ENCODE measurements at places on chromosomes 5 and 9. TPM values are rescaled to one million over a fixed set of nuclear protein-coding genes. Genes with fewer than 3 reads are reported as not detected.

- no peak for DNase-seq
These were observed 72.1 kb downstream of the PGM5 start for GRCh38 chr9:68428481-68428880.

GRCh38 chr9:752681-753200 lies 88.8 kb upstream of the DMRT1 start:
- DNase-seq, result no peak

DNA sequence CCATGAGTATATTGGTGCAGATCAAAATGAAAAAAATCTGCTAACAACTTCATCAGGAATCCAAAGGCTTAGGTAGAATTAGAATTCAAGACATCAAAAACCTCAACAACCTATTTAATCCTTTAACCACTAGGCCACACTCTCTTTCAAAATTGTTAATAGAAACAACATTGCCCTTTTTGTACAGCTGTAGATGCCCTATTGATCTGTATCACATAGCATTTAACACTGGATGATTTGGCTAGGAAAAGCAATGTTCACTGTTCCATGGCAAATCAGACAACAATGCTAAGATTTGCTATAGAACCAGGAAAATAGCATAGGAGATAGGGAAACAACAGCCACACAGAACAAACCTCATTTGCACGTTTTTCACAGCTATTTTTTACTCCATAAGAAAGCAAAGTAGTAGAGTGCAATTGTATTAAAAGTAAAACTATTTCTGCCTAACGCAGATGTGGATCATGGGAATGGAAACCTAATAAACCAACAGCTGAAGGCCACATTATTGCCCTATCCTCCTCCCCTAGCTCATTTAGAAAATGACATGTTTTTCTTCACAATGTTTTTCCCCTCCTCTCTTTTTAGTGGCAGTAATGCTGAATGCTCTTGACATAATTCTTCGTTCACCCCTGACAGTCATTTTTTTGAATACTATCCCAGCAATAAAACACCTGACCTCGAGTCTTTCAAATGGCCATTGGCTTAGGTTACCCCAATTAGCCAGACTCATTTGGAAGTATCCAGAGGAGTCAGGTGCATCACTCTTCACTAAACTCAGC lies 373.0 kb upstream of the CCNH start:
- DNase-seq, result no peak

DNA sequence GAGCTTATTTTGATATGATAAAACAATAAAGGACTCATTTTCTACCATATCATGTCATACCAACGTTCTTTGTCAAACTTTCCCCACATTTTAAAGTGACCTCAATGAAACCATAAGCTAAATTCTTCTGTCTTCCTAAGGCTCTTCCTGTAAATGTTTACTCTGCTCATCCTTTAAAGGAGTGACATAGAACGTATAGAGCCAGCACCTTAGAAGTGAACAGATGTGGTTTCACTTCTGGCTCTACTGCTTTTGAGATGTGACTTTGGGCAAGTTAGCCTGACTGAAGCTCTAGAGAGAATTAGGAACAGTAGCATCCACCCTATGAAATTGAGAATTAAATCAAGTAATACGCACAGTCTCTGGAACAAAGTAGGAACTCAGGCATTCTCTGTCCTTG lies 24.1 kb downstream of the SAR1B start:
- DNase-seq, result no peak

- DNase-seq, result no peak
These were observed 35.6 kb upstream of the SSBP2 start for GRCh38 chr5:81786496-81786895.

DNA sequence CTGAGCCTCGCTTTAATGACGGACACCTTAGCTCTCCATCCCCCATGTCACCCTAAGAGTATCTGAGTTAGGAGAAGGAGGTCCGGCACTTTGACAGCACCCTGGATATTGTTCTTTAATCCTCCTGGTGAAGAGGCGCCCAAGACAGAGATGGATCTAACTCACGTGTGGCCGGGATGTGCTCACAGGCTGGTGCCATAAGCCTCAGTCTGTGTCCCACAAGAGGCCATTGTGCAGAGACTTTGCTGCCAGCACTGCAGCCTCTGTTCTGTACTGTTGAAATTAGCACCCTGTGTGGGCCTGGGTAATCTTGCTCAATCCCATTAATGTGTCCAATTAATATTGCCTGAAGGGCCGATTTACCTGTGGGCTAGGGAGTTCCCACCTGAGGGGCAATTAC lies 37.7 kb downstream of the NXNL2 start:
- no peak for DNase-seq

- DNase-seq, result no peak
These were observed 1446.4 kb upstream of the WWC1 start for GRCh38 chr5:166845044-166845443.

- no peak for DNase-seq
These were observed 71.5 kb upstream of the MEF2C start for GRCh38 chr5:88954511-88954910.

DNA sequence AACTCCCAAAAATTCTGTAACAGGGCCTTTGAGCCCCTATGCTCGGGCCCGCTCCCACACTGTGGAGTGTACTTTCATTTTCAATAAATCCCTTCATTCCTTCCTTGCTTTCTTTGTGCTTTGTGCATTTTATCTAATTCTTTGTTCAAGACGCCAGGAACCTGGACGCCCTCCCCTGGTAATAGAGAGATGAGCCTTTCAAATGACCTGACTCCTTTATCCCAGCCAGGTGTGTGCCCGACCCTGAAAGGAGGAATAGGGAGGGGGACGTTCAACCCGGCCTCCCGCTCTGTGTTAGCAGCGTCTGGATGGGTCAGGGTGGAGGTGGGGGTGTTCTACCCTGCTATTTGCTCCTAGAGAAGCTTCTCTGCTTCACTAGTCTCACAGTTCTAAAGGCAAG lies 53.9 kb downstream of the FXN start:
- no peak for DNase-seq

DNA sequence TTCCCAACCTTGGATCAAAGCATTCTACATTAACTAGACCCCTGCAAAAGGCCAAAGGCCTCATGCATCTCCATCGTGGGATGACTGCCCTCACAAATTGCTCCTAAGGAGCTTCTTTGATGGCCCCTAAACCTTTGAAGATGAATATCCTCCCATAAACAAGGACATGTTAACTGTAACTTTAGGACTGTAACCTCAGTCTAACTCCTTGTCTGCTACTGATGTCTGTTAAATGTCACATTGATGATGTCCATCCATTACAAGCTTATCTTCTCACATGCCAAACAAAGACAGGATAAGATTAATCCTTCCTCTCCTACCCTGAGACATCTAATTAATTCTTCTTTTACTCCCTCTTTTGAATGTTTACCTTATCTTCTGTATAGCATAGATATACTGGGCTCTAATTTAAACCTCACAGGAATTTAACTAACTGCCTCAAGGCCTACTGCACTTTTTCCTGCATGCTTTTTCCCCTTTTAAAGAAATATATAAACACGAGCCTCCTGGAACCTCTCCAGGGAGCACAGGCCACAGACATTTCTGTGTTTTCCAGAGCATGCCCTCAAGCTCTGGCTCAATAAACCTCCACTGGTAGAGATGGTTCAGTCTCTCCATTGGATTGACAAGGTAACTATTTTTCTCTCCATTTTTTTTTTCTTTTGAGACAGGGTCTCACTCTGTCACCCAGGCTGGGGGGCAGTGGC lies 90.6 kb upstream of the SLC25A48 start:
- DNase-seq, result no peak

DNA sequence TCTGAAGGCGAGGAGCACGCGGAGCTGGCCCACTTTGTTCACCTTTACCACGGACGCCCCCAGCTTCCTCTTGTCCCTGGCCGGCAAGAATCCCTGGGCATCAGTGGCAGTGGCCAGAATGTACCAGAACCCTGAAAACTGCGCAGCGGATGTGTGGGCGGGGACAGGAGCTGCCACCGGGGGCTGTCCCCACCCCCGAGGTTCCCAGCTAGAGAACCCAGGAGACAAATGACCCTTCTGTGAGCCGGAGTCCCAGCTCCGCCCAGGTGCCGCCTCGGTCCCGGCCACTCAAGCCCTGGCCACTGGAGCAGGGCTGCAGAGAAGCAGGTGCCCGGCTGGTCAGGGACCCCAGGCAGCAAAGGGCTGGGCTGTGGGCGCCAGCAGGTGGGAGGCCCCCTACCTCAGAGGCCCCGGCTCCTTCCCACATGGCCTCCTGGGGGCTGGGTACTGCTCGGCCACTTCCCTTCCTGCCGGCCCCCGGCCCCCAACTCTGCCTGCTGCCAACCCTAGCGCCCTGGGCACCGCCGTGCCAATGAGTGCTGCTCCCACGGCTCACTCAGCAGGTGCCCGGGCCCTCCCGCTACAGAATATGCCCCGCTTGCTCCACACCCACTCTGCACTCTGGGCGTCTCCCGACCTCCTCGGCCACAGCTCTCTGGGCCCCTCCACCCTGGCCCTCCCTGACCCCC lies 713 bp downstream of the LCN10 start:
- no peak for DNase-seq

DNA sequence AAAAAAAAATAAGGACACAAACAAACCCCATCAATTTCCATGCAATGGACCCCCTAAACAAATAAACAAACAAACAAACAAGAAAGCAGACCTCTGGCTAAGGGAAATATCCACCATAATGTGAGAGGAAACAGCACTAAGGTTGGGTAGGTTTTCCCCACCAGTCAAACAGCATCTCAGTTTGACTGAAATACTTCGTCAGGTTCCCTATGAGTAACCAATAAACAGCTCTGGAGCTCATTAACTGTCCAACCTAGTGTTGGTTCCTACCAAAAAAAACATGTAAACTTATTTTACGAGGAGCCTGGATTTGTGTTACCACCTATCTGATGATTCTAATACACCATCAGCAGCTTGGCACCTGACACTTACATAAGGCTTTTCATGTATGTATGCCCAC lies 198.5 kb upstream of the TARS1 start:
- DNase-seq, result no peak

- DNase-seq, result no peak
These were observed 71.0 kb downstream of the NREP start for GRCh38 chr5:111685969-111686368.

- no peak for DNase-seq
These were observed 266.8 kb downstream of the ARHGEF28 start for GRCh38 chr5:73892806-73893205.

GRCh38 chr5:403995-404394 lies 39.0 kb upstream of the EXOC3 start:
- peak; percentile 28 for DNase-seq

GRCh38 chr5:159928122-159928909 lies 12.0 kb downstream of the ADRA1B start:
- DNase-seq, result peak; percentile 83

- DNase-seq, result no peak
These were observed 30.3 kb downstream of the CAST start for GRCh38 chr5:96692441-96692840.

DNA sequence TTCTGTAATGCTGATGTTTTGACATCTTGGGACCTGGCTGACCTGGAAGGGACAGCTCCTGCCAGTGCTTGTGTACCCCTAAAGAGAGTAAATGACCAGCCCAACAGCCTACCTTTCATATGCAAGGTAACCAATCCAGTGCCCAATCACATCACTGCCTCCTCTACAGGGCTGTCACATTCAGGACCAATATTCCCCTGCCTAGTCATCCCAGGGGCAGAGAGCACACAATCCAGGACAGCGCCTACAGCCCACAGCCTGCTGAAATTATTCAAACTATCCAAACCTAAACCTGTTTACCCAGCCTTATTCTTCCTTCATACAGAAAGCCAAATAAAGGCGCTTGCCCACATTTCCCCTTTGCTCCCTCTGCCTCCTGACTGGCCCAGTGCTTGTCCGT lies 284.1 kb downstream of the CTNND2 start:
- DNase-seq, result no peak

DNA sequence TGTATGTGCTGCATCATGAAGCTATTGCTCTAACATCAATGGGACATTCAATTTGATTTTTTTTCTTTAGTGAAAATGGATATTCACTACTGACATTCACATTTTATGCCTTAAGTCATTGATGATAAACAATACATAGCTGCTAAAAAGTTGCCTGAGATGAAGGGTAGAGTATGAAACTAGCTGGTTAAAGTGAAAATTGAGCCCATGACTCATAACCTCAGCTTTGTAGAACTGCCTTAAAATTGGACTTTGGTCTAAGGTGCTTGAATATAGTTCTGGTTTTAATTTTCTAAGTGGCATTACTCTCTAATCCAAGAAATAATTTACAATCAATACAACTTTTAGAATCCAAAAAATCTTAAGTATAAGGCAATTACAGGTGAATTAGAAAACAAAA lies 740.4 kb upstream of the RIOK2 start:
- DNase-seq, result no peak

DNA sequence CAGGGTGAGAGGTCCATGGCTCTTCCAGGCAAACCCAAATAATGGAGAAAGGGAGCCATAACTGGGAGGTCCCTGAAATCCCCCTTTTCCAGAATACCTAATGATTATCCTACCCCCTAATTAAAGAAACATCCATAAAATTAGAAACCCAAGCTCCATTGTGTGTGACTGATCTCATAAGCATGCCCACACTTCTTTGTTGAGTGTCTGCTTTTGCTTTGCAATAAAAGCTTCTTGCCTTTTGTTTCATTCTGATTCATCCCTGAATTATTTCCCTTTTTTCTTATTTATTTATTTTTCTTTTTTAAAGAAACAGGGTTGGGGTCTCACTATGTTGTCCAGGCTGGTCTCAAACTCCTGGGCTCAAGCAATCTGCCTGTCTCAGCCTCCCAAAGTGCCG lies 33.1 kb downstream of the BTF3 start:
- no peak for DNase-seq

GRCh38 chr5:156254196-156254595 lies 72.8 kb upstream of the SGCD start:
- DNase-seq, result no peak

- no peak for DNase-seq
These were observed 375.0 kb upstream of the CCNH start for GRCh38 chr5:87787625-87788256.

GRCh38 chr9:113221800-113222481 lies 597 bp downstream of the SLC31A1 start:
- DNase-seq, result no peak

DNA sequence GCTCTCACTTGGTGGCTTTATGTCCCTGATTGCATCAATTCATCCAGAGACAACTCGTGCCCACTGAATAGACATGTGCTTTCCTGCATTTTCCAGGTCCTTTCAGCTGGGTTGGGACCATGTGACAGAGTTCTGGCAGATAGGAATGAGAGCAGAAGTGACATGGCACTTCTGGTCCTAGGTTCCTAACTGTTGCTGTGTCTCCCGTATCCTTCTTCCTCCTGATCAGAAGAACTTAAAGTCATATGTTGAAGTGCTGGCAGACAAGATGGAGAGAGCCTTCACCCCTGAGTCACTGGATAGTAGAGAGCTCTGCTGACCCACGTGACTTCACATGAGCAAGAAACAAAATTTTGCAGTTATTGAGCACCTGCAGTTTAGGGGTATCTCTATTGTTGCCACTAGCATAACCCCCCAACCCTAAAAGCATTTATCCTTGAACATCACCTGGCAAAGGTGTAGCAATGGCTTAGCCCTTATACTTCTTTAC lies 80.0 kb downstream of the NREP start:
- no peak for DNase-seq

Gene ANKRD20A1
- total RNA-seq, result 2.0 TPM

Gene STPG3
- total RNA-seq, result not detected

Gene REEP2
- total RNA-seq, result 12.5 TPM

Gene TMEM167A
- 72.1 TPM for total RNA-seq

Gene NEUROG1
- total RNA-seq, result not detected

Gene DIRAS2
- total RNA-seq, result not detected

Gene MELK
- 0.88 TPM for total RNA-seq

Gene PRR16
- 6.0 TPM for total RNA-seq

Gene PCDHA10
- 0.52 TPM for total RNA-seq

Gene IL13
- 0.29 TPM for total RNA-seq

Gene NOTCH1
- 40.4 TPM for total RNA-seq

Gene LAMC3
- 0.29 TPM for total RNA-seq

Gene SHOC1
- total RNA-seq, result not detected

Gene APC
- 50.1 TPM for total RNA-seq

Gene SHISAL2B
- total RNA-seq, result not detected
